ENCODE measurements at places on chromosomes 1 and 21.

GRCh38 chr1:95504321-95504720, 270.3 kb downstream of the RWDD3 start:
- DNase-seq = no peak

GRCh38 chr1:184033711-184034167, 3.8 kb downstream of the COLGALT2 start:
- no peak for DNase-seq

DNA sequence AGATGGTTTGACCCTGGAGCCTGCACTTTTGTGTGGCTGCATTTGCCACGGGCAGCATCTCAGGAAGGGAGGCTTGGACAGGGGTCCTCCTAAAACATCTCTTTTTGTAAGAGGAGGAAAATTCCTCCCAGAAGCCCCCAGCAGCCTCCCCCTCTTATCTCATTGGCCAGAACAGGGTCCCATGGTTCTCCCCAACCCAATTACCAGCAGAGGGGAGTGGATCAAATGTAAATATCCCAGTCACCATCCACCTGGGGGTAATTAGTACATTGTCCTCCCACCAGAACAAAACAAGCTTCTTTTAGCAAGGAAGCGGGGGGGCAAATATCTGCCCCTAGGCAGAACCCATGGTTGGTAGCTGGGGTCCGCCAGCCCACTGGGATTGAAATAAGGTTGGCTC, 44.7 kb upstream of the TENT5B start:
- no peak for DNase-seq

DNA sequence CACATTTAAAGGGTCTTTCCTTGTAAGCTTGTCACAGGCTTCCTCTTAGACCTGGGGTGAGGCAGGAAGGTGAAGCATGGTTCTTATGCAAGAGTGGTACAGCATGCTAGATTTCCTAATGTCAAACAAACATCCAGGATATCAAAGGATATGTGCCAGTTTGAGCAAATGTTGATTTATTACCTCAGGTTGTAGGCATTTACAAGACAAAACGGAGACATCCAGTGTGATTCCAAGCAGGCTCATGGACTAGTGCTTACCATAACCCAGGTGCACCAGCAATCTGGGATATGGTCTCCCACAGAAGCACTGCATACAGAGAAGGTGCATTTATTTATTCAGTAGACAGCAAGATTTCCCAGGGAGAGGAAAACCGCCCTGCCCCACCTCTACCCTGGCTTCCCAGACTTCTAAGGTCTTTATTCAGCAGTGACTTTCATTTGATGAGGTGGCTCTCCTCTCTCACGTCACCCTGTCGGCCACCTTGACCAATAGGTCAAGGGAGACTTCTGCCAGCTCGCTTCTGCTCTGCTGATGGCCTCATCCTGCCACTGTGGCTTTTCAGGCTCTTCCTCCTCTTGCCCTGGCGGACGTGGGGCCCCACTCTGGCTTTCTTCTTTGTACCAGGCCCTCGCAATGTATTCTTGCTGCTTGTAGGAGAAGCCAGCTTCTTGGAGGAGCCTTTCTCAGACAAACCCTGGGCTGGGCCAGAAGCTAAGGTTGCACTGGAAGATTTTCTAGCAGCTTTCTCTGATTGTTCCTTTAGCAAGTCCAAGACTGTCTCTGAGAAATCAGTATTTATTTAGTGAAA, 25.6 kb downstream of the HHIPL2 start:
- DNase-seq = no peak

- no peak for DNase-seq
Measured at GRCh38 chr1:29542548-29542947, 306.2 kb downstream of the PTPRU start.

DNA sequence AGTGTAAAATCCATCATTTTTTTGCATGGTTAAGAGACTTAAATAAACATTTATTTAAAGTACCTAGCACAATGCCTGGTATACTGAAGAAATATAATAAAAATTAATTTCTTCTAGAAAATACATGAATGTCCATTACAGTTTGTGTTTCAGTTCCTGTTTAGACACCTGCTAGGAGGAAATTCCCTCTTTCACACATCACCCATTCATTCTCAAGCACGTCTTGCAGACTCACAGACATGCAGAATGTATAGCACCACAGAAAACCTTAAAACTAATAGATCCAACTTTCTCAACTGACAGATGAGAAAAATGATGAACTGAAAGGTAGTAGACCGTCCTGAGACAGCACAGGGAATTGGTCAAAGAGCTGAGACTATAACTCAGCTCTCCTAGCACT, 172.2 kb upstream of the C8B start:
- DNase-seq = no peak

DNA sequence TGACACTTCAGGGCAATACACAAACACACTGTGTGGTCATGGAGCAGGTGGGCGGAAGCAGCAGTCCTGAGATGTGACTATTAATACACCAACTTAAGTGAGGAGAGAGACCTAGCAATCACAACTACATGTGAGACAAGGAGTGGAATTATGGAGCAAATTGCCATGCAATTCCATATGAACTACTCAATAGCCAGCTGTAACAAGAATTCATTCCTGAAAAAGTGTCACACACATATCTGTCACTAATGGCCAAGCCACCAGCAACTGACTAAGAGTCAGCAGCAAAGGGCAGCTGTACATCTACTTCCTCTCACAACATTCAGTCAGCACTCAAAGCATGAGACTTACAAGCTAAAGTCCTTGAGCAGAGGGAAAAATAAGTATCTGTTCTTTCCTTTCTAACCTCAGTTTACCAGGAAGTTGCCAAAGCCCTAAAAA, 46.2 kb downstream of the GPR3 start:
- DNase-seq = no peak

GRCh38 chr1:198701766-198702539, 63.1 kb downstream of the PTPRC start:
- DNase-seq = no peak

DNA sequence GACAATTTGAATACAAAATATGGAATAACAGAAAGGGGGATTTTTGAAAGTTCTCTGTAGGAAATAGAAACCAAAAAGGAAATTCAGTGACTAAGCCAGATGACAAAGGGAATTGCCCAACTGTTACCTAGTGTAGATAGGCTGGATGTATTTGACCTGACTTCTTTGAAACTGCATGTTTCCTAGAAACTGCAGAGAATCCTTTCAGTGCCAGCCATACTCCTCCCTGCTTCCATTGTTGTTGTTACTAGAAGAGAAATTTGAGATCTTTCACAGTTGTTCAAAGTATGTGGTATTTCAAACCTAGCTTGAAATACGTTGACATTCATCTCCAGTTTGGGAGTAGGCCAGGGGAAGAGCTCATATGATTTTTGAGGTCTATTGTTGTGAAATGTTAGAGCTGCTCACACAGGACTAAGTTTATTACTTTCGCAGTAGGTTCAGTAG, 1.8 kb upstream of the GBP5 start:
- DNase-seq = no peak

DNA sequence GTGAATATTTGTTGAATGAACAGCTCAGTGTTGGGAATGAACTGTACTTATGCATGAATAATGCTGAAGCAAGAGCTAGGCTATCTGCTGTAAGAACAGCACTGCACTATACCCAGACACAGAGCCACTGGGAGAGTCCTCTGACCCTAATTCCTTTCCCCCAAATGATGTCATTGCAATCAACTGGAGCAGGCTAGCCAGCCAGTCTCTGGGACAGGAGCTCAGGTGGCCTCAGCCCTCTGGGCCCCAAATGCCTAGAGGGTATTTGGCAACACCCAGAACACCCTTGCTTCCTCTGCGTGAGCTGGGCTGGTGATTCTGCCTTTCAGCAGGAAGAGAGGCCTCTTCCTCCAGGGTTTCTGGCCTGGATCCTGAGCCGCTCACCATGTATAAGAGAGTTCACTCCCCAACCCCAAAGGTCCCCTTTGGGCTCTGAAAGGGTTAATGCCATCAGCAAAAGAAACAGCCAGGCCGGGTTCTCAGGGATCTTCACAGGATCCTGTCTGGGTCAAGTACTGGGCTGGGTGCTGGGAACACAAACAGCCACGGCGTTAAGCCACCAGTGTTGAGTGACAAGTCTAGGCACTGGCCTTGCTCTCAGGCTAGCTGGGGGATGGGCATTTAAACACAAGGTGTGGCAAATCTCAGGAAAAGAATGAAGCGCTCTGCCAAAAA, 3.7 kb upstream of the PADI4 start:
- DNase-seq = no peak

DNA sequence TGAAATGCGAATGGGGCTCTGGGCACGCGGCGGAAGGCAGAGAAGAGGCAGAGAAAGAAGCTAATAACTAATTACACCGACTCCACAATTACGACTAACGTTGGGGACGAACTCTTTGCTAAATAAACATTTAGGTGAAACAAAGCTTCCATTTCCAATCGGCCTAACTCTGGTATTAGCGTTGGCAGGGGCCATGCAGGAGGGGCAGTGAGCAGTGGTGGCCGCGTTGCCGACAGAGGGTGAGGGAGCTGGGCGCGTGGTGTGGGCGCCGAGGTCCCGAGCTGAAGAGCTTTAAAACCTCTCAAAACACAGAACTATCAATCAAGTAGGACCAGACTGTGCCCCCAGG, 553 bp upstream of the NDUFV3 start:
- DNase-seq = no peak

DNA sequence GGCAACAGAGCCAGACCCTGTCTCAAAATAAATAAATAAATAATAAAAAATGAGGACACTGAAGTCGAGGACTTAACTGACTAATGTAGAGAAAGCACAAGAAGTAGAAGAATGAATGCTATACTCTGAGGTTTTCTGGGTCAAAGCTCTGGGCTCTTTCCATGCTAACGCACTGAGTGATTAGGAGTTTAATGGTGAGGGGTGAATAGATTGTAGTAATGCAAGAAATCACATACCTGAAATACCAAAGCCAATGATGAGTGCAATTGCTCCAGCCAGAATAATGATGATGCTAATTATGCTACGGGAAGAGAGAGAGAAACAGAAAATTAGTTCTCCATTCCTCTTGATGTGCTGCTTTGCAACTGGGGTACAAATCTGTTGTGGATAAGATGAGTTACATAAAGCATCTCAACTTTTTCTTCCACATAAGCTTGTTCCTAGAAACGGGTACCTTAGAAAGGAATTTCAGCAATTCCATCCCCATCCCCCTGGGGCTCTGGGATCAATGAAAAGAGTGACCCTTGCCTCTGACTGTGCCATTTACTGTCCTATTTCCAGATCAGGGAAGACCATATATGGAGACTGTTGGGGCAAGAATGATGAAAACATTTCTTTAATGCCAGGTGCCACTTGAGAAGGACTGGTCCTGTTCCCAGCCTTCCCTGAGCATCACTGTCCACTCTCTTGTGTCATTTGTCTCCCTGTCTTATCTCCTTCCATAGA, 40.7 kb downstream of the VTCN1 start:
- no peak for DNase-seq

- no peak for DNase-seq
Measured at GRCh38 chr1:40141878-40142535, 19.2 kb upstream of the RLF start.

DNA sequence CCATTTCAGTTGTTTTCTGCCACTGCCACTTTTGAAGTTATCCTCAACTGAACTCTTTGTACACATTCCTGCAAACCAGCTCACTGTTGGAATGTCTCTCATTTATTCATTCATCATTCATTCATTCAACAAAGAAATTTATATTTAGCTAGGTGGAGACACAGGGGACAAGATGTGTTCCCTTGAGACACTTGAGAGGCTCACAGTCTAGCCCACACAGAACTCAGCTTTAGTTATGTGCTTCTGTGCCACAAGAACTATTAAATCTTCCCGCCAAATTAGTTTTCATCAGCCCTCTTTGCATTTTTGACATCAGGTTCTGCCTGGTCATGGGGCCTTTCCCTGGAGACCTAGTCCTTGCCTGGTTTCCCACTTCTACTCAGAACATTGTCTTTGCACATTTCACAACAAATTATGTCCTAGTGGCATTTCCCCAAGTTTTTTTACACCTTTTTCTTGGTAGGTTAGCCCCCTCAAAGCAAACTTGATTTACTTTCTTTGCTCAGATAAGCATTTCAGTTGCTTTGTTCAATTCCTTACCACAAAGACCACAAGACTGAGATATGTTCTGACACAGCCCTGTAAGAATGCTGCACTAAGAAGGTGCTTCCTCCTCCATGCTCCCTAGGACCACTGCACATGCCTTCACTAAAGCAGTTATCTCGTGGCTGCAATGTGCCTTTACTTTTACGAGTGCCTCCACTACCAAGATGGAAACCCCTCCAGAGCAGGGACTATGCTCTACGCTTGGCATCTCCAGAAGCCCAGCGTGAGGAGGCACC, 31.0 kb downstream of the ILDR2 start:
- DNase-seq = no peak

DNA sequence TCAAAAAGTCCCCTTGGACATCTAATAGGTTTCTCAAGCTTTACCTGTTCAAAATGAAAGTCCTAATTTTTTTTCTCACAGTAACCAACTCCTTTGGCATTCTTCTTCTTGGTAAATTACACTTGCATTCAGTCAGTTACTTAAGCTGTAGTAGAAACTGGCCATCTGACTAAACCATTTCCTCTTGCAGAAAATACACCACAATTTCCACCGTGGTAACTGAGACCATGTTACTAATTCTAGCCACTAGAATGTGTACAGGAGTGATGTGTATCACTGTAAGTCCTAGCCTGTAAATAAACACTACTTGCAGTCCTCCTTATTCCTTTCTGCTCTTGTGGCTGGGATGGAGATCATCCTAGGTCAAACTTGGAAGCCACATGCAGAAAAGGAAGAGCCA, 965.4 kb upstream of the TMPRSS15 start:
- no peak for DNase-seq

DNA sequence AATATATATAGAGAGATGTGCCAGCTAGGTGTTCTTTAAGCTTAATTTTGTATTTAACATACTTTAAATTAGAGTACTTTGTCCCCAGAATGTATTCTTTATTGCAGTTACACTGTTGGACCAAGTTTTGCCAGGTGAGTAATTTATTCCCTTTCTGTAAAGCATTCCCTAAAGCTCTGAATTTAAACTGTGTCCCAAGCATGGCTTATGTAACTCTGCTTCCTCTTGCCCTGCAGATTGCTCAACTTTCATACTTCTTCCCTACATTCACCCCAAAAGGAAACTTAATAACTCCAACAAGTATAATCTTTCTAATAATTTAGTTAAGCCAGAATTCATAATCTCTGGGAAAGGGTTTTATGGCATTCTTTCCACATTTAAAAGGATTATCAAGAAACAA, 5.6 kb downstream of the LYPLAL1 start:
- DNase-seq = no peak

DNA sequence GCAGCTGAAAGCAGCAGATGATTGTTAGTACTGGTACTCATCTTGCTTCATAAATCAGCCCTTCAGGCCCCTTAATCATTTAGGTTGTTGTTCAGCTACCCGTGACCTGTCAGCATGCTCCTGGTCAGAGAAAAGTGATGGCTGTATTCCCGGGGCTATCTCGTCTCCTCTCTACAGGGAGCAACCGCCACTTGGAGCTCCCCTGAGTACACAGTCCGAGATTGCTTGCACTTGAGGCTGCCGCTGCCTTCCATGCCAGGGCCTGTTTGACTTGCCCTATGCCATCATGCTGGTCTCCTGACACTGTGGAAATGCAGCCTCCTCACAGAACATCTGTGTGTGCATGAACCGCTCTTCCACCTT, 97.5 kb downstream of the SPATA46 start:
- DNase-seq = no peak
